ENCODE measurements at places on chromosomes 1 and 21. TPM values are rescaled to one million over a fixed set of nuclear protein-coding genes. Genes with fewer than 3 reads are reported as not detected.

The EXOC8 gene
- 13.9 TPM for total RNA-seq

The ATP1A2 gene
- 27.9 TPM for total RNA-seq

The ANGPTL3 gene
- total RNA-seq: not detected

The GLUL gene
- 1,066 TPM for total RNA-seq

The ITLN2 gene
- 6.4 TPM for total RNA-seq

Data from testis (tissue), 5 donors.